Activated T-cell treated with anti-CD3 and anti-CD28 coated beads for 1 hour (primary cell): ENCODE measurements at places on chromosomes 12 and 14.

DNA sequence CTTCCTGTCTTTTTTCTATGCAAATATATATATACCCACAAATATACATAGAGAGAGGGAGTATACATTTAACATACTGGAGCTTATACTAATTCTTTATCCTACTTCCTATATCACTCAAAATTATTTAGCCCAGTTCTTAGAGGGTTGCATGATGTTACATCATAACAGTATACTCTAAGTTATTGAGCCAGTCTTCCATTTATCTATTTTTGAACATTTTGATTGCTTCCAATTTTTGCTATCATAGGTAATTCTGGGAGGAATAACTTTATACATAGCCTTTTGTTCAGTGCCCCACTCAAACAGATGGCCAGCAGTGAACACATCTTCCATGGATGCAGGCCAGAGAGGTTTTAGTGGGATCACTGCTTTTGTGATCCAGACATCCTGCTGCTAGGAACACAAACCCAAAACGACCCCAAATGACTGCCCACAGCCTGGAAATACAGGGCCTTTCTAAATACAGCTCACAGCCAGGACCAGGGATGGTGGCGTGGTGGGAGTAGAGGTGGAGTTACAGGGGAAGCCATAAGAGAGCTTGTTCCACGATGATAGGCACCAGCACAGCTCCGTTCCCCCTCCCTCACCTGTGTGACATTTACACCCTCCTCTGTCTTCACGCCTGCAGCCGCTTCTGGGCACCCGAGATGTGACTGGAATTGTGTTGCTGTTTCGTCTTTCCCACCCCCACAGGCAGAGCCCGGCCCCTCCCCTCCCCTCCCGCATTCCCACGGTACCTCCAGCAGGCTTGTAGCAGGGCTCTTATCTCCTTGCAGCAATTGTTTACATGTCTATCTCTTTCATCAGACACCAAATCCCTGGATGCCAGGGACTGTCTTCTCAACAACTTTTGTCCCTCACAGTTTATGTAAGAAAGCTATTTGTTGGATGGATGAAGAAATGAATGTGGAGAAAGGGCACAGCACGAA lies 30.7 kb upstream of the HDAC7 start:
- no peak for DNase-seq

DNA sequence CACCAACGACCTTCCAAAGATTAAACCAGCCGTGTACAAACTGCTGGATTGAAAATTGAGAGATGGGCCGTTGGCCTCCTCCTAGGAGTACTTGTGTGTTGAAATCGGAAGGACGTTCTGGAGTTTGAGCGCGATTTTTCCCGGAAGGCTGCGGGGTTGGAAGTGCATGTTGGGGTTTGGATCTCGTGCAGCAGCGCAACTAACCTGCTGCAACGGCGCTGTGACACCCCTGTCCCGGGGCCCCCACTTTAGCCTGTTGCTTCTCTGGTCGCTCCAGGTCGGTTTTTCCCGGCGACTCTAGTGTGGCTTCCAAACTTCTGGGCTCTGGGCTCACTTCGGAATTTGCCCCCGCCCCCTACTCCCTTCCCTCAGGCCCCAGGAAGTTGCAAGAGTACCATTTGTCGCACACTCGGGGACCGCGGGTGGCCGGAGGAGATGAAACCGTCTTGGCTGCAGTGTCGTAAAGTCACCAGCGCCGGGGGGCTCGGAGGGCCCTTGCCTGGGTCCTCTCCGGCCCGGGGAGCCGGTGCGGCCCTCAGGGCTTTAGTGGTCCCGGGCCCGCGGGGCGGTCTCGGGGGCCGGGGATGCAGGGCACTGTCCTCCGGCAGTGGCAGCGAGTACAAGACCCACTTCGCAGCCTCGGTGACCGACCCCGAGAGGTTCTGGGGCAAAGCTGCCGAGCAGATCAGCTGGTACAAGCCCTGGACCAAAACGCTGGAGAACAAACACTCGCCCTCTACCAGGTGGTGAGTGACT lies at the start of gene ACSS3:
Gene ACSS3, plus strand, starts transcription at position 394 of the 756 bp plus-strand sequence. Its CDS starts 42 bp downstream, at position 436.
- no peak for DNase-seq

DNA sequence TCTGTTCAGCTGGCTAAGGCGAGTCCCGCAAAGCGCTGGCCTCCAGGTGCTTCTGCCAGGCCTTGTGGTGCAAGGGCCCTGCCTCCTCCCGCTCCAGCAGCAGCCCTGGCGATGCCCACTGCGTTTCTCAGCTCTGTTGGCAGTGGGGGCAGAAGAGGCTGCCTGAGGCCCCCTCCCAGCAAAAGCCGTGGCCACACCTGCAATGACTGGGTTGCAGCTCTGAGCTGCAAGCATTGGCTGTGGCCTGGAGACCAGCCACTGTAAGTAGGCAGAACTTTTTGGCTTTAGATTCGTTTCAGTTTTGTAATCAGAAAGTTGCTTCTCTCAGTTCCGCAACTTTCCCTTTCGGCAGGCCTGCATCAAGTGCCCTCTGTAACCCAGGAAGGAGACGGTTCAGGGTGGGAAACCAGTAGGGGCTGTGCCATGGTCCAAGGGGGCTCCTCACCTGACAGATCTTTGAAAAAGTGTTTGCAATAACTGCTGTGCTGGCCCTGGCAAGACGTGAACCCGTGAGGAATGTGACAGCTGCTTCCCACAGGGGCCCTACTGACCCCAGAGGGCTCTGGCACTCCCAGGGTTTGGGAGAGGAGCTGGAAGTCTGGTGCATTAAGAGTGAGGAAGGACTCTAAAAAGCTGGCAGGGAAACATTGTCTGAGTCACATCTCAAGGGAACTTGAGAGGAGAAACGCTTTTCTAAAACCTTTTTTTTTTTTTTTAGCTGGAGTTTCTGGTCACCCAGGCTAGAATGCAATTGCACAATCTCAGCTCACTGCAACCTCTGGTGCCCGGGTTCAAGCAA lies 54.5 kb upstream of the MAX start:
- no peak for DNase-seq

DNA sequence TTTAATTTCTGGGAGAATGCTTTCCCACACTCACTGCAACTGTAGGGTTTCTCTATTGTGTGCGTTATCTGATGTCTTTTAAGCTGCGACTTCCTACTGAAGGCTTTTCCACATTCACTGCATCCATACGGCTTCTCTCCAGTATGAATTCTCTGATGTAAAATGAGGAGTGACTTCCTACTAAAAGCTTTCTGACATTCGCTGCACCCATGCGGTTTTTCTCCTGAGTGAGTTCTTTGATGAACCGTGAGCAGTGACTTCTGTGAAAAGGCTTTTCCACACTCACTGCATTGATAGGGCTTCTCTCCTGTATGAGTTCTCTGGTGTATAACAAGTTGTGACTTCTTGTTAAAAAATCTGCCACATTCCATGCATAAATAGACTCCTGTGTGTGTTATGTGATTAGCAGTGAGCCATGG lies 29.7 kb downstream of the ZNF605 start:
- no peak for DNase-seq

DNA sequence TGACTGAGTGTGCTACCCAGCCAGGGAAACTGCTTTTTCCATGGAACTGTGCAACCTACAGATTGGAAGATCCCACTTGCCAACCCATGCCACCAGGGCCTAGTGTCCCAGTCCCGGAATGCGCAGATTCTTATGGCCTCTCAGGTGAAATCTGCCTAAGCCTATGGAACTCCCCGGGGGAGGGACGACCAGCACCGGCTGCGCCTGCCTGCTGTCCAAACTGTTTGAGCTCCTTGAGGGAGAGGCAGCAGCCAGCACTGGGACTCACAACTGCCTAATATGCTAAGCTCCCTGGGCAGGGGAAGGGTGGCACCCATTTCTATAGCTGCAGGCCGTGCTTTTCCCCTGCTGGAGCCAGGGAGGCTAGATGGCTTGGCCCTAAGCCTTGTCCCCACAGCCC lies 92.5 kb upstream of the GZMB start:
- no peak for DNase-seq

DNA sequence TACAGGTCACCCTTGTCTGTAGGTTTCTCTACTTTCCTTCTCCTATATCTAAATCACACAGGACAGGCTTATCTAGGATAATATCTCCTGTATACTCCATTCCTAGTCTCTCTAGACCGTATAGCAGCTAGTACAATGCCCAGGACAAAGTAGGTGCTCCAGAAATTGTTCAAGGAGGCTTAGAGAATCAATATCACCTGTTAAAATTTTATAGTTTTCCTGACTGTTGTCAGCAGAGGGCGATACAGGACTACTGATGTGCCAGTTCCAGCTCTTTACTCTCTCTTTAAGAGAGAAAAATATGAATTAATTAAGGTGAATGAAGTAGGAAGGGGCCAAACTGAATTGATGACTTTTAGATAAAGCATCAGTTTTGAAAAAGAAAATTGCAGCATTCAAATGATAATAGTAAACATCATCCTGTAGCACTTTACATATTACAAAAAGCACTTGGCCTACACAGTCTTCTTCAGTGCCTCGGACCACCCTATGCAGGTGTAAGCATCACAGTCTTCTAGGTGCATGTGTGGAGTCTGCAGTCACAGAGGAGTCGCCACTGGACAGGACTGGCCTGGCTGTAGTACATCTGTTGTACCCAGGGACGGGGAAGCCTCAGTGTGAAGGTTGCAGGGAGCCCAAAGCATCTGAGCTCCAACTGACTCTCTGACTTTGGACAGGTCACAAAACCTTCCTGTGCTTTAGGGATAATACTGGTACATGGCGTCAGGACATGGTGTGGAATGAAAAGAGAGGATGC lies 61.9 kb upstream of the MAX start:
- DNase-seq = no peak

DNA sequence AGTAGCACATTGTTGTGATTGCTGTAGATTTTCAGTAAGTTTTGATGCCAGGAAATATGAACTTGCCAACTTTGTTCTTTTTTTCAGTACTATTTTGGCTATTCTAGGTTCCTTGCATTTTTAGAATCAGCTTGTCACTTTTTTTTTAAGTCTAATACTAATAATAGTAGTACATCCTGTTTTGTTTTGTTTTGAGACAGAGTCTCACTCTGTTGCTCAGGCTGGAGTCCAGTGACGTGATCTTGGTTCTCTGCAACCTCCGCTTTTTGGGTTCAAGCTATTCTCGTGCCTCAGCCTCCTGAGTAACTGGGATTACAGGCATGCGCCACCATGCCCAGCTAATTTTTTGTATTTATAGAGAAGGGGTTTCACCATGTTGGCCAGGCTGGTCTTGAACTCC lies 16.5 kb downstream of the PWP1 start:
- no peak for DNase-seq

- no peak for DNase-seq
These were observed 37.5 kb upstream of the INF2 start for GRCh38 chr14:104651876-104652260.

DNA sequence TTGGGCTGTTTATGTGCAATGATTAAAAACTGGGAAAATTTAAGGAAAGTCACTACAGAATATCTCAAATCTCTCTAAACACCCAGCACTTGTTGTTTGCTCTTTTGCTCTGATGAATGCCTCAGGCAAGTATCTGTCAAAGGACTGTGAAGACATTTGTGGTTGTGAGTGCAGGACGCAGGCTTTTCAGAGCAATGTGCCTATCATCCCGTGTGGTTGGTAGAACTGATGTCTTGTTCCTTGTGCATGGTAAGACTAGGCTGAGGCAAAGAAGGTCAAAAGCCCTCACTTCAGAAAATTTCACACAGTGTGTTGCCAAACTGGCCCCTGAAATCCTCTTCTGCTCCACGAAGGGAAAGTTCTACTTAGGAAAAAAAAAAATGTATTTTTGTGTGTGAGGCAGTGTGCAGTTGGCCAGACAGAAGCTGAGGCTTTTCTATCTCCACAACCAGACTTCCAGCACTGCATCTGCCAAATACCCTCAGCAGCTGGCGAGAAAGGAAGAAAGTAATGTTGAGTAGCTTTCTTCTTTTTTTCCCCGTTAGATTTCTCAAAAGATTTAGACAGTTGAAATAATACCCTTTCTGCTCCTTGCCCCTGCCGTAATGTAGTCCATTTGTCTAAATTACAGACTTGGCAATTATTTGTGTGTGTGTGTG lies 1103.1 kb downstream of the VRK1 start:
- DNase-seq = no peak

DNA sequence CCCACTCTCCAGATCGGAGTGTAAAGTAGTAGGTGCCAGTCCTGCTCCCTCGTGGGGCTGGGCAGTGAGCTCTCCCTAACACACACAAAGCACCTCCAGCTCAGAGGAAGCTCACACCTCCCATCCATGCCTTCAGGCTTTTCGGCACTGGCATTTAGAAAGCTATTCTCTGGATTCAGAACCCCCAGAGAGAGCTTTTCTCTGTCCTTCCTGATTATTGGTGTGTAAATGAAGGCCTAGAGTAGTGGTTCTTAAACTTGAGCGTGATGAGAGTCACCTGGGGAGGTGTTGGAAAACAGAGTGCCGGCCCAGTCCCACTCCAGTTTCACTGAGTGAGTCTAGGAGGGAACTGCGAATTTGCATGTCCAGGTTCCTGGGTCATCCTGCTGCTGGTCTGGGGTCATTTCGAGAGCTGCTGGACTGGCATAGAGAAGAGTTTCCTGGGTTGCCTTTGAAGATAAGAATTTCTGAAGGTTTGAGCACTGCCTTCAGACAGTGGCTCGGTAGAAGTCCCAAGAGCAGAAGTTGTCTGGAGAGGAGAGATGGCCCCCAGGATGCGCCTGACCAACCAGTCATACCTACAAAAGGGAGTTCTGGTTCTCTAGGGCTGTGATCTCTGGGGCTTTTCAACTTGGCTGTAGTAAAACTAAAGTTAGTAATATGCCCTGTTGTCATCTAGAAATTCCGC lies 15.1 kb downstream of the CD9 start:
- DNase-seq = no peak

DNA sequence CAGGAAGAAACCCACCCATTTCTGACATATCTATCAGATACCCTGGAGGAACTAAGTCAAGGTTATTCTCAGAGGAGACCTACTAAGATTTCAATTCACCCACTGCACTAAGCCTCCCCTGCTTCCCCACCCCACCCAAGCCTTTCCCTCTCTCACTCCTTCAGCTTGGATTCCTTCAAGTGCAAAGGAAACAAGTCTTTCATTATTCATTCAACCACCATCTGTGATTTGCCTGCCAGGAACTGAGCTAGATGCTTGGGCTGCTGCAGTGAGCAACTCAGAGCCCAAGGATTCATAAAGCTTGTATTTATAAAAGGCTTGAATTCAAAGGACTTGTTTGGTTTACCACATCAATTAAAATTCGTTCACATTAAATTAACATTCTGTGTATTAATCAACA lies 161.3 kb downstream of the GXYLT1 start:
- no peak for DNase-seq

DNA sequence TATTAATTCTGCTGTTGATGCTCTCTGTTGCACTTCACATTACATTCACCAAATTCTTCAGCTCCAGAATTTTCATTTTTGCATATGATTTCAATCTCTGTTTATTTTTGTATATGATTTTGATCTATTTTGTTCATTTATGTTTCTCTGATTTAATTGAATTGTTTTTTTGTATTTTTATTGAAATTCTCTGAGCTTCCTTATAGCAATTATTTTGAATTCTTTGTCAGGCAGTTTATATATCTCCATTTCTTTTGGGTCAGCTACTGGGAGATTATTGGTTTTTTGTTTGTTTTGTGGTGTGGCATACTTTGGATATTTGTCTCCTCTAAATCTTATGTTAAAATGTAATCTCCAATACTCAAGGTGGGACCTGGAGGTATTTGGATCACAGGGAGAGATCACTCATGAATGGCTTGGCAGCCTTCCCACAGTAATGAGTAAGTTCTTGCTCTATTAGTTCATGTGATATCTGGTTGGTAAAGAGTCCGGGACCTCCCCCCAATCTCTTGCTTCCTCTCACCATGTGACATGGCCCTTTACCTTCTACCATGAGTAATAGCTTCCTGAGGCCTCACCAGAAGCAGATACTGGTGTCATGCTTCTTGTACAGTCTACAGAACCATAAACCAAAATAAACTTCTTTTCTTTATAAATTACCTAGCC lies 8.7 kb upstream of the TCL1A start:
- no peak for DNase-seq
